ENCODE measurements at places on chromosomes 3 and 15.

GRCh38 chr3:99901200-99901926, 83.7 kb downstream of the CMSS1 start:
- no peak for DNase-seq

GRCh38 chr15:77744398-77744797, 111.7 kb upstream of the LINGO1 start:
- no peak for DNase-seq

DNA sequence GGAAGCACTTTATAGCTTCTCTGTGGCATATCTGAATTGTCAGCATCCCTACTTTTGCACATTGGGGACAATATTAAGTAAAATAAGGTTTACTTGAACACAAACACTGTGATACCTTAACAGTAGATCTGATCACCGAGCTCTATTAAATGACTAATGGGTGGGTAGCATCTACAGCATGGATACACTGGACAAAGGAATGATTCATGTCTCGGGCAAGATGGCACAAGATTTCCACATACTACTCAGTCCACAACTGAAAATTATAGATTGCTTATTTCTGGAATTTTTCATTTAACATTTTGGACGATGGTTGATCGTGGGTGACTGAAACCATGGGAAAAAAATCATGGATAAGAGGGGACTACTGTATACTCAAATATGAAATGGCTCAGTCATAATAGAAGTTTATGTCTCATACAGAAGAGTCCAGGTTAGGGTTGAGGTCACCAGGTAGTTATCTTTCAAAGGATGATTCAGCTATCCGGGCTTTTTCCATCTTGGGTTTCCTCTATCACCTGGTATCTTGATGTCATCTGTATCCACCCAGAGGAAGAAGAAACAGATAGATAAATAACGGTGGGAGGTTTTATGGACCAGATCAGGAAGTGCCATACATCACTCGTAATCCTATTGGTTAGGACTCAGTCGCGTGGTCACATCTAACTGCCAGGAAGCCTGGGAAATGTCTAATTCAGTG, 320.0 kb upstream of the RARB start:
- DNase-seq: no peak

GRCh38 chr3:120169407-120169806, 75.2 kb upstream of the GSK3B start:
- DNase-seq: no peak

DNA sequence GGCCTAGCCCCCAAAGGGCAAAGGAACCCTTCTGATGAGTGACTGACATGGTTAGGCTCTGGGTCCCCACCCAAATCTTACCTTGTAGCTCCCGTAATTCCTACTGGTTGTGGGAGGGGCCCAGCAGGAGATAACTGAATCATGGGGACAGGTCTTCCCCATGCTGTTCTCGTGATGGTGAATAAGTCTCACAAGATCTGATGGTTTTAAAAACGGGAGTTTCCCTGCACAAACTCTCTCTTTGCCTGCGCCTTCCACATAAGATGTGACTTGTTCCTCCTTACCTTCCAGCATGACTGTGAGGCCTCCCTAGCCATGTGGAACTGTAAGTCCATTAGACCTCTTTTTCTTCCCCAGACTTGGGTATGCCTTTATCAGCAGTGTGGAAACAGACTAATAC, 16.9 kb downstream of the TKT start:
- DNase-seq: no peak

DNA sequence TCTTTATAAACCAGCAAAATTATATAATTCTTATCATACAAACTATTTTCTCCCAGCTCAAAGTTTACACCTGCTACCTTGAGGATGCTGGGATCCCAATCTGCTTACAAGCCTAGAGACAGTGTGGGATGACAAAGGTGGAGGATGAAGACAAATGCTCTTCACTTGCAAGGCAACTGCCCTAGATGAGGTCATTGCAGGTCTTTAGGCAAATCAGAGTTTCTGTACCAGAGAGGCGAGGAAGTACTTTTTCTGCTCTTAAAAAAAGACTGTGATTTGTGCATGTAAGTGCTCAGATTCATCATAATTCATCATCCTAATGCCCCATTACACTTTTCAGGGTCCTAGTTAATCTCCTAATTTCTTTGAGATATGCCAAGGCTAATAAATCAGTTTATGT, 376.1 kb downstream of the ZPLD1 start:
- no peak for DNase-seq

DNA sequence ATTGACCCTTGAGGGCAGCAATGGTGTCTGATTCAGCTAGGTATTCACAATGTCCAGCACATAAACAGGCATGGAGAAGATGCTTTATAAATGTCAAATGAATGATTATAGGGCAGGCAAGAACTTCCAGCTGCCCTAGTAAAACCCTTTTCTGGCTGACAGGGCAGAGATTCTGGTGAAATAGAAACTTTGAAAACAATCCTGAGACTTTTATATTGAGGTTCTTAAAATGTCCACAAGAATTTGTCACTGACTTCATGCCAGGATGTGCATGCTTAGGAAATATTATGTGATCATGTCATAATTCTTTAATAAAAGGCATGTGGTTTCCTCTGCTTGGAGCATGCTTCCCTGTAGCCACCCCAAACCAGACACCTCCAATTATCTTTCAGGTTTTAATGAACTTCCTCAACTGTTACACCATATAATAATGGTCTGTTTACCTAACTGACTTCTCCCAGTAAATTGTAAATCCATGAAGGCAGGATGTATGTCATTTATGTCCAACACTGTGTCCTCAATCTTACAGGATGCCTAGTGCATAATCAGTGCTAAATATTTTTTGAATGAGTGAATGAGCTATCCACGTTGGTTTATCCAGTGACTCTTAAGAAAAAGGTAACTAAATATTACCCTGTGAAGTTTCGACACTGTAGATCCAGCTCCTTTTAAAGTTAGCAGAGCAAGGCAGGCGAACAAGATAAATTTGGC, 43.4 kb upstream of the CLRN1 start:
- DNase-seq: no peak

DNA sequence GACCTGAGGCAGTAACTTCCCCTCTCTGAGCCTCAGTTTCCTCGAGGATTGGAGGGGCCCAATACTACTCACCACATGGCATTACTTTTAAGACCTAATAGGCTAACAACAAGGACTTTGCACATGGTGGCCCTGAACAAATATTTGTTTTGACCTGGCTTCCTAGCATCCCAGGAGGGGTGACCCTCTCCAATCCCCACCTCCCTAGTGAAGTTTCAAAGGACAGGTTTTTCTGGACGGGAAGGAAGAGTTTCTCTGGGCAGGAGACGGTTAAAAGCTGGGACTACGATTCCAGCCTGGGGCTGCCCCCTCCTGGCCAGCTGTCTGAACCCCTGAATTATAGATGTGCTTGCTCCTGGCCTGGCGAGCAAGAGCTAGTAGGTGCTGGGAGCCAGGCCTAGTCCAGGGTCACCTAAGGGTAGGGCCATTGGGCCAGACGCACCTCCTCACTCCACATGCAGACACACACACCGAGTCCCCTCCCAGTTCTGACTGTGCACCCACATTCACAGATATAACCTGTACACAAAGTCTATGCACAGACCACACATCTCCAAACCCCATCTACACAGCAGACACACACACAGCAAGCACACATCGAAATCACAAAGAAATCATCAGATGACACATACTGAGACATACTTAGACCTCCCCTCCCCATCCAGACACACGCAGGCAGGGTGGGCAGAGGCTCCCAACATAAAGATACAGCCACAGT, 2.7 kb upstream of the ISL2 start:
- DNase-seq: no peak

DNA sequence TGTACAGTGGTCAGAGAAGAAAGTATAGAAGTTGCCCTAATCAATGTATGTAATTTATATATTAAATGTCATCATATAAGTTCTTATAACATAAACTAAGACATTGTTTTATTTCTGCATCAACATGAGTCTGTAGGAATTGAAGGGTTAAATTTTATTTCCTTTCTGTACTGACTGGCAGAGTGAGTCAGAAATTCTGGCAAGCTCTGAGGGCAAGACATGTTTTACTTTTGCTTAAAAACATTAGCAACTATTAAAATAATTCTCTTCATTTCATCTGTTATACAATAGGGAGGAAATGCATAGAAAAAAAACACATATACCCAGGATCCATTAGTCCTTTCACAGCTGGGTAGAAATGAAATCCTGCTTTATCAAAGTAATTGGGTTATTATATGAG, 171.4 kb upstream of the ALCAM start:
- no peak for DNase-seq

GRCh38 chr3:71131375-71132314, 451.9 kb downstream of the FOXP1 start:
- no peak for DNase-seq

DNA sequence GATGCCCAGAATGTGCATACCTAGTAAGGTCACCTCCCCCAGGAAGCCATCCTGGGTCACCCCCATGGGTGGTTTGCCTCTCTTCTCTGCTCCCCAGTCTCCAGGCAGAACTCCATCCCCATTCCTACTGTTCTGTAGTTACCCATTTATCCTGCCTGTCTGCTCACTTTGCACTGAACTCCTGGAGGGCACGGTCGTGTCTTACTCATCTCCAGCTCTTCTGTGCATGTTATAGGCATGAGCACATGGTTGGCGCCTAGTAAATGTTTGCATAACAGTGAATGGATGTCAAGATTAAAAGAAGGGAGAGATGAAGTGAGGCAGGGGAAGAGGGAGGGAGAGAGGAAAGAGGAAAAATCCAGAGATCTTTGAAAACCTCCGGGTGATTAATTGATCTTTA, 208.4 kb upstream of the TRIM42 start:
- no peak for DNase-seq

DNA sequence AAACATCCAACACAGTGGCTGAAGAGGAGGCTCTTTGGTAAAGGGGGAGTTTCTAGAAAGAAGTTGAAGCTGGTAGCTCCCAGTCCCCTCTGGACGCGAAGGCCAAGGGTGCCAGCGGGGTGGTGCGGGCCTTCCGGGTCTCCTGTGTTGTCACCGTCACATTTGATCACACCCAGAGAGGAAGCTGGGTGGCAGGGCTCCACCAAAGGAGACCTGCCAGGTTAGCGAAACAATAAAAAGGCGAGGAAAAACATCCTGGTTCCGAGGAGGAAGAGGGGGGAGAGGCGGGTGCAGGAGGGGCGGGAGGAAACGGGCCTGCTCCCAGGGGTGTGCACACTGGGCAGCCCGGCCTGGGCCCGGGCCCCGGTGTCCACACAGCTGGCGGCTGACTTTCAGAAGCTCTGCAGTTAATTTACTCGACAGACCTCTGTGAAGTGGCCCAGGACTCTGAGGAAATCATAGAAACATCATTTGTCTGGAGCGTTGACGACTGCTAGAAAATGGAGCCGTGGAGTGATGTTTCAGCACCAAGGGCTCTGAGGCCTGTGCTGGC, 12.1 kb downstream of the HEG1 start:
- no peak for DNase-seq

GRCh38 chr3:191030929-191031328, 168.1 kb upstream of the OSTN start:
- no peak for DNase-seq

- no peak for DNase-seq
These were observed 163.6 kb downstream of the CHSY1 start for GRCh38 chr15:101088271-101088670.

- DNase-seq: no peak
These were observed 145.2 kb downstream of the P3H2 start for GRCh38 chr3:189975391-189975990.

GRCh38 chr15:65285291-65286068, 1.2 kb downstream of the PARP16 start:
- DNase-seq: no peak

DNA sequence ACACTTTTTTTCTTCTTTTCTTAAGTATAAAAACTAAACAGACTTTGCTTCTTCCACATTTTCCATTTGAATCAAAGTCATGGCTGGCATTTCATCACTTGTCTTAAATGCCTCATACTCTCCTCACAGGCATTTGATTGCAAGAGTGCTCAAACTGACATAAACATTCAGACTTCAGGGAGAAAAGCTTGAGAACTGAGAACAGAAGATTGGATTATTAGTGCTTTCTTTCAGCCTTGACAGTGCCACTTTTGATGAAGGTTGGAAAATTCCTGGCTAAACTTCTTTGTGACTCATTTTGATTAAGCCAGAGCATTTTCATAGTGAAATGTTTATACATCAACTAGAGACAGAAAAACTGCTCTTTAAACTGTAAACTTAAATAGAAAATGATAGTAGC, 544.4 kb downstream of the DIPK2A start:
- no peak for DNase-seq

DNA sequence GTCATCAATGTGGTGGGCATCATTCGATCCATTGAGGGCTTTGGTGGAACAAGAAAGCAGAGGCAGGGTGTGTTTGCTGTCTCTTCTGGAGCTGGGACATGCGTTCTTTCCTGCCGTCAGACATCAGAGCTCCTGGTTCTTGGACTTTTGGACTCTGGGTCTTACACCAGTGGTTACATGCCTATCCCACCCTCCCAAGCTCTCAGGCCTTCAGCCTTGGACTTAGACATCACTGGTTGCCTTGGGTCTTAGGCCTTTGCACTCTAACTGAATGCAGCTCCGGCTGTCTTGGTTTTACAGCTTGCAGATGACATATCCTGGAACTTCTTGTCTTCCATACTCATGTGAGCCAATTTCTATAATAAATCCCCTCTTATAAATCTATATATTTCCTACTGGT, 8.1 kb upstream of the MASP1 start:
- DNase-seq: no peak

DNA sequence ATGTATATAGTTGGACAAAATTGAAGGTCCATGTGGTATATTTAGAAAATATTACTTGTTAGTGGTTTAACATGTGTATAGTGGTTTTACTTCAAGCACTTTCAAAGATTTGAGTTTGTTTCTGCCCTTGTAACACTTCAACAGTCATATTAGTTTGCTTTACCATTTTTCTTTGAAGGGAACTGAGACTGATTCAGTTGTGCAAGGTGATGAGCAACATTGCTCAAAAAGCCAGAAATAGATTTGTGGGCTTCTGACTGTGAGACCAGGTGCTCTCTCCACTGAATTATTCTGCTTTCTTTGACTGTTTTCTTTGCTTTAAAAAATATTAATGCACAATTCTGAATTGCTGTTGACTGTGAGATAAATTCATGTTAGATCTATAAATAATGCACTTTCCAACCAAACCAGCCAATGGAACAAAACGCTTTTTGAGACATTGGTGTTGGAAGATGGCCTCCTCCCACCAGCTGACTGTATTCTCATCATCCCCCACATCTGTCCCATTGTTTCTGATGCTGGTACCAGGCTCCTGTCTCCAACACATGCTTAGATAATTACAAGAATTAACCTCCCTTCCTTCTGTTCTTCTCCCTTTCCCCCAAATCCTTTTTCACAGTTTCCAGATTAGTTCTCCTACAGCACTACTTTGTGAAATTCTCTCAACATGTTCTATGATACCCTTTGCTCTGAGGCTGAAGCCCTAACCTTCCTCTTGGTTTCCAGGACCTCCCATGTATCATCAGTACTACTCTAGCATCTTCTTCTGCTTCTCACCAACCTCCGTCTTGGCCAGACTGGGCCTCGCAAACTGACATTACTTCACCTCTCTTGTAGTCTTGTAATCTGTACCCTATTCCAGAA, 27.9 kb downstream of the PLCL2 start:
- DNase-seq: no peak

GRCh38 chr3:186090901-186091300, 18.0 kb downstream of the ETV5 start:
- DNase-seq: no peak

- DNase-seq: no peak
These were observed 97.5 kb downstream of the TCF12 start for GRCh38 chr15:57015897-57016296.

All from CD4-positive, CD25-positive, alpha-beta regulatory T cell (primary cell).